Activated CD4-positive, alpha-beta T cell treated with anti-CD3 and anti-CD28 coated beads for 24 hours (primary cell): ENCODE measurements at places on chromosomes 5 and 9.

DNA sequence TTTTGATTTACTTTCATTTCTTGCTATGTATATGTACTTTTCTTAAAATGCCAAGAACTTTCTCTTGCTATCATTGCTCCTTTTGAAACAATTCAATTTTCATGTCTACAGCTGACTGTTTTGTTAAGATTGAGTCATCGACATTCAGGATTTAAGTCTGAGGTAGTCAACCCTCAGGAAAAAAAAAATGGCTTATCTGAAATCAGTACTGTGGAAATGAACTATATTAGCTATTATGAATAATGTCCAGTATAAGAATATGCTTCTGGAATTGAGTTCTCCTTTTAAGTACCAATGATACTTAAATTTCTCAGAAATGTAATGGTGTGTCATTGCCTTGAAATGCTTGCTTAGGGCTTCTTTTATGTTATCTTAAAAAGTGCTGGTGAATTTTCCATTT lies 37.9 kb downstream of the TNFAIP8 start:
- no peak for DNase-seq

DNA sequence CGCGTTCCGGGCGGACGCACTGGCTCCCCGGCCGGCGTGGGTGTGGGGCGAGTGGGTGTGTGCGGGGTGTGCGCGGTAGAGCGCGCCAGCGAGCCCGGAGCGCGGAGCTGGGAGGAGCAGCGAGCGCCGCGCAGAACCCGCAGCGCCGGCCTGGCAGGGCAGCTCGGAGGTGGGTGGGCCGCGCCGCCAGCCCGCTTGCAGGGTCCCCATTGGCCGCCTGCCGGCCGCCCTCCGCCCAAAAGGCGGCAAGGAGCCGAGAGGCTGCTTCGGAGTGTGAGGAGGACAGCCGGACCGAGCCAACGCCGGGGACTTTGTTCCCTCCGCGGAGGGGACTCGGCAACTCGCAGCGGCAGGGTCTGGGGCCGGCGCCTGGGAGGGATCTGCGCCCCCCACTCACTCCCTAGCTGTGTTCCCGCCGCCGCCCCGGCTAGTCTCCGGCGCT lies at the start of gene DAPK1:
Gene DAPK1 (plus strand): TSS at position 264 of the 442 bp plus-strand sequence. CDS start 1,211 bp downstream, outside the sequence.
- no peak for DNase-seq

- no peak for DNase-seq
Measured at GRCh38 chr9:129998491-129999140, 44.4 kb downstream of the FNBP1 start.

DNA sequence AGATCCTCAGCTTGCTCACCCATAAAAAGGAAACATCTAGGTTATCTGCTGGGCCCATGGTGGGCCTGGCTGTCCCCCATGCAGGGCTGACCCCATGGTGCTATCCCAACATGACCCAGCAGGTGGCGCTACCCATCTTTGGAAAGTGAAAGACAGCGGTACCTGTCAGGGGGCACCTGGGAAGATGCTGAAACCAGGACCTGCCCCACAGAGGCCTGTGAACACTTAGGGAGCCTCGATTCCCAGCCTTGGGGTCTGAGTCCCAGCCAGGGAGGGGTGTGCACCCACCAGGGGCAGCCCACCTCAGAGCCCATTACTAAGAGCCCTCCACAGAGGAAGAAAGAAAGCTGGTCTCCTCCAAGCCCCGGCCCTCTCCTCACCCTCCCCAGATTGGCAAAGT lies 46.6 kb upstream of the IPPK start:
- DNase-seq, result peak; percentile 84

DNA sequence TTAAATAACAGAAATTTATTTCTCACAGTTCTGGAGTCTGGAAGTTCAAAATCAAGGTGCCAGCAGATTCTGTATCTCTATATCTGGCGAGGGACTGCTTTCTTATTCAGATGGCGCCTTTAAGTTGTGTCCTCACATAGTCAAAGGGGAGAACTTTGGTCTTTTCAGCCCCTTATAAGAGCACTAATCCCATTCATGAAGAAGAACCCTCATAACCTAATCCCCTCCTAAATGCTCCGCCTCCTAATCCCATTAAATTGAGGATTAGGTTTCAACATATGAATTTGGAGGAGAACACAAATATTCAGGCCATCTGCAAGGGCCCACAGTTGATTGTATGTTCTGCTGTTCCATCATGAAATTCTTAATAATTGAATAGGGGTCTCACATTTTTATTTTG lies 10.8 kb upstream of the CCDC152 start:
- DNase-seq, result no peak

DNA sequence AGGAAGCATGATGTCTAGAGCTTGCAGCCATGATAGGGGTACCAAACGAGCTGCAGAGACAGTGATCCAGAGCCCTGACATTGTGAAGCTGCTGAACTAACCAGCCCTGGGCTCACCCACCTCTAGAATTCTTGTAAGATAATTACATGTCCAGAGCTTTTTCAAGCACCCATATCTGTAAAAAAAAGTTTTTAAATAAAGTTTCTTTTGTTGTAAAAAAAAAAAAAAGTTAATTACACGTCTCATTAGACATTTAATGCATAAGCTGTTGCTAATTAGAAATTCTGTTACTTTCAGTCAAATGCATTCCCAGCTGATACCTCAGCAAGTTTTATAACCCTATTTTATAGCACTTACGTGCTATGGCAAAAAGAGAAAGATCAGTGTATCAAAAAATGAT lies 65.6 kb downstream of the C9orf85 start:
- no peak for DNase-seq

- no peak for DNase-seq
Measured at GRCh38 chr9:18058564-18059442, 415.1 kb upstream of the ADAMTSL1 start.

- DNase-seq, result no peak
Measured at GRCh38 chr5:86314951-86315350, 302.8 kb upstream of the COX7C start.

DNA sequence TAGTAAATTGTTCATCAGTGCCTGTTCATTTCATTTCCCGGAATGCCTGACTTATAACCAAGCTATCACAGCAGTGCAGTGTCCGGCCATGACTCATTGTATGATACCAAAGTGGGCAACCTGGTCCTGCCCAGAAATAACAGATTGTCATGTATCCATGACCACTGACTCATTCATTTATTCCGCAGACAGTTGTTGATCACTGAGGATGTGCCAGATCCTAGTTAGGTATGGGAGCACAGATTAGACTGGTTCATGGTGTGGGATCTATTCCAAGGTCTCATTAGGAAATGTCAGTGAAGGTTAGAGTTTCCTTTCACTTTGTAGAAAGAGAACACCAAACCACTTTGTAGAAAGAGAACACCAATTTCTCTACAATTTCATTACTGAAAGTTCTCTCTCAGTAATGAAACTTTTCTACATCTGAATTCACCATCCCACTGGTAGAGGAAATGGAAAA lies 8.7 kb downstream of the NREP start:
- DNase-seq, result no peak

GRCh38 chr5:35393901-35394300 lies 163.6 kb upstream of the PRLR start:
- no peak for DNase-seq

DNA sequence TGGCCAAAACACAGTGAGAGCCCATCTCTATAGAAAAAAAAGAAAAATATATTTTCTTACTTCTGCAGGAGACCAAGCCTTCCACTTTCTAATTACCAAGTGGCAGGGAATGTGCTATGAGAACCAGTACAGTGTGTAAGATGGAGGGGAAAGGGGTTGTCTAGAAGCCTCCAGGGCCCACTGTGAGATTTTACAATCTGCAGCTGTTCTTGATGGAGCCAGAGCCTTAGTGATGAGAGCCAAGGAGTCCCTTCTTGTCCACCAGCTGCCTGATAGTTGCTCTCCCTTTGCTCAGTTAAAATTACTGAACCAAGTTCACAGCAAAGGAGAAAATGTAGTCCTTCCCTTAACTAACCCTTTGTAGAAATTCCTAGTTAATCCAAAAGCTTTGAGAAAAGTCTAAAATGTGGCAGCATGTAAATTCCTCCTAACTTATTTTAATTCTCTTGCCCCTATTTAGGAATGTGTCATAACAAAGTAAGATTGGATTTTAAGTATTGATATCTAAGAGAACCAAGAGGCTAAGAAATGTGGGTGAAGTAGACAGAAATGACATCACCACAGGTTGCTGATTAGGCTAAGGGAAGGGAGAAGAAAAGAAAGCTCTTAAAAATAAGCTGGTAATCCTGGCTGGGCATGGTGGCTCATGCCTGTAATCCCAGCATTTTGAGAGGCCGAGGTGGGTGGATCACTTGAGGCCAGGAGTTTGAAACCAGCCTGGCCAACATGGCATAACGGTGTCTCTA lies 19.3 kb downstream of the SRP19 start:
- DNase-seq, result no peak
